Stimulated activated CD8-positive, alpha-beta memory T cell treated with anti-CD3 and anti-CD28 coated beads, Interleukin-7, amount 100 ng/mL, for 1 hour (primary cell): ENCODE measurements at places on chromosomes 16 and 17.

DNA sequence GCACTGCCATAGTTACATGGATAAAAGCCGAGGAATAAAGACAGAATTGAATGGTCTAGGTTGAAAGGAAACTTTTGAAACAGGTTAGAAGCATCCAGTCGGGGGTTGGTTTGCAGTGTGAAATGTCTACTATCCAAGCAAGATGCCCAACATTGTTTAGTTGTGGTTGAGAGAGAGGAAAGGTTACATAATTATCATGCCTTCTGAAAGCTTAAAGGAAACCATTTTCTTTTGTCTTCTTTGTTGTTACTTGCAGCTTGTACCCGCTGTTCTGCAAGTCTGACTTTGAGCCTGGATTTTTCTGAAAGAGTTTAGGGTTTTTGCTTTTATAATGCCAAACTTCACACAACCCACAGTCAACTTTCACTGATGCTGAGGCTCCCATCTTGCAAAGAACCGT lies 167.9 kb downstream of the AXIN2 start:
- DNase-seq: no peak

DNA sequence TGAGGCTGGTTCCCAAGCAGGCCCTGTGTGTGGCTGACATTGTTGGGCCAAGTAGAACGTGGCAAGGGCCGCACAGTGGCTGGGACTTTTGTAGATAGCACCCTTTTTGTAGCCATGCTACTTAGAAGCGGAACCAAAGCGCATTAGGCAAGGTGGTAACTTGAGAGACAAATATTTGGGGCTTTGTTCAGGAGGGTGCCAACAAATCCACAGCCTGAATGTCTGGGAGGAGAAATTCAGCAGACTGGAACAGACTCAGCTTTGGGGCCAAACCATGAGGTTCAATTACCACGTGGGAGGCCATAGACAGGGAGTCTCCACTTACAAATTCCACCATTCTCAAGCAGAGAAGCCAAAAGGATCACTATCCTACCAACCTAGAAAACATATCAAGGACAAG lies 183.7 kb downstream of the RGS9 start:
- no peak for DNase-seq

- DNase-seq: no peak
These were observed 110.1 kb downstream of the XYLT1 start for GRCh38 chr16:17360693-17361122.

DNA sequence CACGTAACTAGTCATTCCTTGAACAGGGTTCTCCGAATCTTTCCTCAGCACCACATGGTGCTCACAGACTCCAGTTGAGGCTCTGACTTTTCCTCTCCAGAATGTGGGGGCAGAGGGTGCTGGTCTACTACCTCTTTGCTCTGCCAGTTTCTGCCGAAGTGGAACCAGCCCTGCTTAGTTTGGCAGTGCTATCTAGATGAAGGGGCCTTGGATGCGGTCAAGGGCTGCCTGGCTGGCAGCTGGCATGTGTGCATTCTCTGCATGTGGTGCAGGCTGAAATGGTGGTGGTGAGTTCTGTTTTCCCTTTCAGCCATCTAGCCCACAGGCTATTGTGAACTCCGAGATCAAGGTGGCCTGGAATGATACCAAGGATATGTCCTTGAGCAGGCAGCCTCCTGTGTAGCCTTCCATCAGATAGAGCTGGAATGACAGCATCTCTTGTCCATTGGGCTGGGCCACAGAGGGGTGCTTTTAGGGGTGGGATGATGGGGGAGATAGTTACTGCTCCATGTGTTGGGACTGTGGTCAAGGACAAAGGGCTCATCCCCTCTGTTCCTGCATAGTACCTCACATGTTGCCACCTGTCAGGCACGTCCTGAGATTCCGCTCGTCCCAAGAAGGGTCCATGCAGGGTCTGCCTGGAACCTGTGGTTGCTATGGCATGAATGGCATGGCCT lies 2.0 kb downstream of the DYNLL2 start:
- DNase-seq: no peak

GRCh38 chr17:30924341-30924740 lies 2.6 kb downstream of the ADAP2 start:
- DNase-seq: no peak

- DNase-seq: no peak
These were observed 2.0 kb downstream of the TBC1D10B start for GRCh38 chr16:30368122-30368791.

DNA sequence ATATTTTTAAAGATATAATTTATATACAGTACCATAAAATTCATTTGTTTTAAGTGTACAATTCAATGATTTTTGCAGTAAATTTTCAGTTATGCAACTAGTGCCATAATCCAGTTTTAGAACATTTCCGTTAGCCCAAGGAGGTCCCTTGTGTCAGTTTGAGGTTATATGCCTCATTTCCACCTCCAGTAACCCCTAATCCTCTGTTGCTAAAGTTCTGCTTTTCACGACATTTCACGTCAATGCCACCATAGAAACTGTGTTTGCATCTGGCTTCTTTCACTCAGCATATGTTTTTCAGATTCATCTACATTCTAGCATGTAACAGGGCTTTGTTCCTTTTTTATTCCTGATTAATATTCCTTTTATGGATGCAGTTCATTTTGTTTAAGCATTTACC lies 42.4 kb upstream of the NUDT7 start:
- DNase-seq: no peak

- no peak for DNase-seq
These were observed 370 bp downstream of the EVPL start for GRCh38 chr17:76026714-76027158.

GRCh38 chr17:79797492-79798298 lies 818 bp upstream of the CBX8 start:
- DNase-seq: no peak

GRCh38 chr16:63145411-63145810 lies 1109.2 kb upstream of the CDH8 start:
- DNase-seq: no peak

DNA sequence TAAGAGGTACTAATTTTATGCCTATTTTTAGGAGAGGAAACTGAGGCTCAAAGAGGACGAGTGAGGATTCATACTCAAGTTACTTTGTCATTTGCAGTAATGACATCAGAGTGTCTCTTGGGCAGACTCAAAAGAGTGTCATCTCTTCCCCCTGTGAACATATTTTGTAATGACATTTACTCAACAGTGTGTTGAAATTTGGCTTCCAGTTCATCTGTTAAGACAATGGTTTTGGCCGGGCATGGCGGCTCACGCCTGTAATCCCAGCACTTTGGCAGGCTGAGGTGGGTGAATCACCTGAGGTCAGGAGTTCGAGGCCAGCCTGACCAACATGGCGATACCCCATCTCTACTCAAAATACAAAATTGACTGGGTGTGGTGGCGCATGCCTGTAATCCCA lies 28.9 kb downstream of the WFDC1 start:
- DNase-seq: no peak

- no peak for DNase-seq
These were observed 731.0 kb downstream of the MAF start for GRCh38 chr16:78869492-78869891.

- no peak for DNase-seq
These were observed 27.7 kb downstream of the PPM1E start for GRCh38 chr17:58783380-58783779.

GRCh38 chr17:1916963-1917715 lies 87.3 kb downstream of the RPA1 start:
- no peak for DNase-seq

GRCh38 chr16:4450931-4451519 lies 23.4 kb downstream of the NMRAL1 start:
- DNase-seq: no peak

DNA sequence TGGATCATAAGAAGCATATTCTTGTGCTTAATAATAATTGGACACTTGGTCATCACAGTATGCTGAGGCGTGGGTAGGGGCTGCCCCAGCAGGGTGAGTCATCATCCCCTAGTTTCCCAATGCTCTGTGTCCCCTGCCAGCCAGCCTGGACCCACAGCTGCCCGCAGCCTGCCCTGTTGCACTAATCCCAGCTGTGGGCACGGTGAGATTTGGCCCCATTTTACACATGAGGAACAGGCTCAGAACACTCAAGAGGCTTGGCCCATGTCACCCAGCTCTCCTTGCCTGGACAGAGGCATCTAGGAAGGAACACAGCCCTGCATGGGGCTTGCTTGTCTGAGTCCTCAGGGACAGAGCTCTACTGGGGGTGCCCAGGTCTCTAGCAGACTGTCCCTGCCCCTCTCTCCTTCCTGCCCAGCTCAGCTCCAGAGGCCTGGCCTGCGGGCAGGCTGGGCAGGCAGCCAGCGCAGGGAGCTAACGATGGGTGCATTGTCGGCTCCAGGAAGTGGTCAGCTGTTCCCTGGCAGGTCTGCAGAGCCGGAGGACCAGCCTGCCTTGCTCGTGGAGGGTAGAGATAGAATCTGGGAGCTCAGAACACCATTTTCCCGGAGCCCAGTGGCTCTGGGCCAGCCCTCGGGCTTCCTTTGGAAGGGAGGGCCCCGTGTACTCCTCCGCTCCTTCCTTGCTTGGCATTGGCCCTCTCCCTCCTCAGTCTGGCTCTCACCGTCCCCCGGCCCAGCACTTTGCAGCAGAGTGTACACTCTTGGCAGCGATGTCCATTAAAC lies 189.4 kb downstream of the RAB11FIP4 start:
- no peak for DNase-seq

DNA sequence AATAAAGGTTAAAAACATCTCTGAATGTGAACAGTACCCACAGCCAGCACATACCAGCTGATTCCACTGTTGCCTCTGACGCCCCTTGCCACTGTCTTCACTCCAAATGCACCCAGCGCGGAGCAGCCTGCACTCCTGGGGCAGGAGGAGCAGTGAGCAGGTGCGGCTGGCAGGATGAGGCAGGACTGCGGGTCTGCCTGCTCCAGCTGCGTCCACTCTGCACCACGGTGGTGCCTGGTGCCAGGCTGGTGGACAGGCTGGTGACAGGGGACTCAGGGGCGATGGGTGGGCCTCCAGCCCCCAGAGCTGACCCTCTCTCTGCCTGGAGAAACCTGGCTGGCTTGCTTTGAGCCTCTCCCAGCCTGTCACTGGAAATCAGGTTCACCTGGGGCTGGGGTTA lies 9.4 kb downstream of the RAB40B start:
- no peak for DNase-seq

DNA sequence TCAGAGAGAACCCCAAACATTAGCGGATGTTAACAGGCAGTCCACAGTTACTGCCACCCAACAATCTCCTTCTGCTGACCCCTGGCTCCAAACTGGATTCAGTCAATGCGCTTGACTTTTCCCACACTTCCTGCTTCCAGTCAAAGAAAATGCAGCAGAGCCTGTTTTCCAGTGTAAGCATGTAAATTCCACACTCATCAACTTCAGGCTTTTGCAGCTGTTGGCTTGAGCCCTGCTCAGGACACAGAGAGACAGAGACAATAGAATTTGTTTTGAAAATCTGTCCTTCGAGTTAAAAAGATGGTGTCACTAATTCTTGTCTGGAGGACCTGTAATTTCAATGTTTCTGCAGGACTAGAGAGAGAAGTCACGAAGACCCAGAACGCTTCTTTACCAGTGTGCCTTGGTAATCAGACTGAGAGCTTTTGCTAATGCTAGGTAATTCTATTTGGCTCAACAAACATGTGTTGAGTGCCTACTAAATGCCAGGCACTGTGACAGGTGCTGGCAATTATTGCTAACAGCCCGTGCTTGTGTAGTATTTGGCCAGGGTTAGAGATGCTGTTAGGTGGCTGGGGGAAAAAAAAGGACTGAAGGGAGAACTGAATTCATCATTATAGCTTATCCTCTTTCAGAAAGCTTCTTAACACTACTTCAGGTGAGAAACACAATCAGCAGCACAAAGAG lies 32.5 kb downstream of the HOXB1 start:
- no peak for DNase-seq

- DNase-seq: no peak
These were observed 1.6 kb downstream of the ITPRIPL2 start for GRCh38 chr16:19115148-19116021.

DNA sequence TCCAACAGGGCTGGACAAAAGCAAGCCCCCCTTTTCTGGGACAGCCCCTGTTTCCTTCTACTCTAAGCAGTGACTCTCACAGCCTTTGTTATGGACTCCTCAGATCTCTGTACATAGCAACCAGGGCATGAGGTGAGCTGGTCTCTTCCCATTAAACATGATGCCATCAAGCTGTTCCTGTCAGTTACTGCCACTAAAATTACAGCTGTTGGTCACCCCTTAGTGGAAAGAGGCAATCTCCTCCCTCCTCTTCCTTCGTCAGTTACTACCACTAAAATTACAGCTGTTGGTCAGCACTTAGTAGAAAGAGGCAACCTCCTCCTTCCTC lies 95.2 kb upstream of the SMIM36 start:
- no peak for DNase-seq

DNA sequence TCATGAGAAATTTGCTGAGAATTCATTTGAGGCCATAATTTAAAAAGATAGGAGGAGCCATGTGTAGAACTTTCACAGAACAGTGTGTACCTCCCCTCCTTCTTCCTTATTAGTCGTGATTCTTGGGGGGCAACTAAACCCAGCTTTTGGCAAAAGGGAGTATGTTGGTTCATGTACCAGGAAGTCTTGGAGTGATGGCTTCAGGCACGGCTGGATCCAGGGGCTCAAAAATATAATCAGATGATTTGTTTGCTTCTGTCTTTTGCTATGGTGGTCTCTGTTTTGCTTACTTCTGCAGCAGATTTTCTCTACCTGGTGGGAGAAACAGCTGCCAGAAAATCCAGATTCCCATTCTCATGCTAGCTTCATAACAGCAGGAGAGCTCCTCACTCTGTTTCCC lies 629.9 kb downstream of the MAF start:
- no peak for DNase-seq

DNA sequence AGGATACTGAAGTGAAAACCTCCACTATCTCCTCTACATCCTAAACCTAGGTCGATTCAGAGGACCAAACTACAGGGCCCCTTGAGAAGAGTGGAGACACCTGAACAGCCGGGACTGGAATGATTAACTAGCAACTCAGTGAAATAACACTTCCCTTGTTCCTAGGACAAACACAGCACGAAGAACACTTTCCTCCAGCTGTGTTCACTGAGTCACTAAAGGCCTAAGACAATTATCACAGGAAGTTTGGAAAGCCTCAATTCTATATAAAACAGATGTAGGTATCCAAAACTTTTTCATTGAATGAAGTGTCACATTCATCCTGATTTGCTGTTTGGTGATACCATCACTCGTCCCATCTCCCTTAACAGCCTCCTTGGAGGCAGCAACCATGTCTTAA lies 15.5 kb upstream of the CUEDC1 start:
- DNase-seq: no peak

GRCh38 chr16:25135254-25135878 lies 23.8 kb downstream of the LCMT1 start:
- DNase-seq: no peak

- no peak for DNase-seq
These were observed 321.4 kb upstream of the TNRC6C start for GRCh38 chr17:77636835-77637817.
